Inflammatory macrophage treated with lipopolysaccharide for 4 hours (primary cell): ENCODE measurements at places on chromosomes 11 and 22.

DNA sequence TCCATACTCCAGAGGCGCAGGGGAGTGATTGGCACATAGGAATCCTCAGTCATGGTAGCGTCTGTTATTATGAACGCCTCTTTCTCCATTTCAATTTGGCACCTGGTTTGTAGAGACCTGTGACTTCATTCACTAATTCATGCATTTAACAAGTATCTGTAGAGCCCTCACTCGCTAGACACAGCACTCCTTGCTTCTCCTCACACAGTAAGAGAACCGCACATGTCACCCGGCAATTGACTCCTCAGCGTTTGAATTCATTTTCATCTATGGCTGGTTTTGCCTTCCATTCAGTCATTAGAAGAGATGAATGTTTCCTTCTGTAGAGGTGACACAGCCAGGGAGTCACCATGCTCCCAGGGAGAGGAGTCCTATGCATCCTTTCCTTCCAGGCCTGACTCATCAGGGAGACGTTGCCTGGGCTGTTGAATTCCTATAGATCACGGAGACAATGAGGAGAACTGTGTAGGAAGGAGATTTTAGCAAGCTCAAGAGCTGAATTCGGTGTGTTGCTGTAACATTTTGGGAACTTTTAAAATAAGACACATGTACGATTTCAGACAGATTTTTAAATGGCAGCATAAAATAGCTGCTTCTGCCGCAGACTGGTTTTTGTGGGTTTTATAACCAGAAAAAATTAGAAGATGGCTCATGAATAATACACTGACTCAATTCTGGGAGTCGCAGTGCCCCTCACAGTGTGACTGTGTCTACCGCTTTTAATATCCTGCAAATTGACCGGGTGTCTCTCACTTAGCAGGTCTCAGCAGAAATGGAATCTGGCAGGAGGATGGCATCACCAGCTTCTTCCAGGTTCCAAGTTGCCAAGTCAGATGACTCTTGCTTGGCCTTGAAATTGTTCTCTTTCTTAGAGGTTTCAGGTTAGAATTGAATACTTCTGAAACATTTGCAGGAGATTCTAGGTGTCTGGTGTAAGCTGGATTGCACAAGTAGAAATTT lies 44.4 kb upstream of the CLMP start:
- DNase-seq = no peak

DNA sequence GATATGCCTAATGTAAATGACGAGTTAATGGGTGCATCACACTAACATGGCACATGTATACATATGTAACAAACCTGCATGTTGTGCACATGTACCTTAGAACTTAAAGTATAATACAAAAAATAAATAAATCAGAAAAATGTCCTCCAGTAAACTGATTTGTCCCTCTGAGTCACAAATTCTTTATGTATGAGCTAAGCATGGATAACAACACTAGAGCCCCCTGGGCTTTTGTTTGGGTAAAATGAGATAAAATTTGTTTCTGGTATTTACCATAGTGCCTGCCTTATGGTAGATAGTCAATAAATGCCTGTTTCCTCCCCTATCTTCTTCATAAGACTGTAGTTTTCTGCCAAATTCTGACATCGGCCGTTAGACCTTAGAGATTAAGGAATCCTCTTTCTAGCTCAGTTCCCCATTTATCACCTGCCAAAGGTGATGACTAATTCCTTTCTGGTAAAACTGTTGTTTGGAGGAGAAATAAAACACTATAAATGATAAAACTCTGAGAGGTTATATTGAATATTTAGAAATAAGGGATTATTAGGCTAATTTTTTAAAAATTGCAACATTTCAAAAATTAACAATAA lies 43.6 kb upstream of the LUZP2 start:
- no peak for DNase-seq

DNA sequence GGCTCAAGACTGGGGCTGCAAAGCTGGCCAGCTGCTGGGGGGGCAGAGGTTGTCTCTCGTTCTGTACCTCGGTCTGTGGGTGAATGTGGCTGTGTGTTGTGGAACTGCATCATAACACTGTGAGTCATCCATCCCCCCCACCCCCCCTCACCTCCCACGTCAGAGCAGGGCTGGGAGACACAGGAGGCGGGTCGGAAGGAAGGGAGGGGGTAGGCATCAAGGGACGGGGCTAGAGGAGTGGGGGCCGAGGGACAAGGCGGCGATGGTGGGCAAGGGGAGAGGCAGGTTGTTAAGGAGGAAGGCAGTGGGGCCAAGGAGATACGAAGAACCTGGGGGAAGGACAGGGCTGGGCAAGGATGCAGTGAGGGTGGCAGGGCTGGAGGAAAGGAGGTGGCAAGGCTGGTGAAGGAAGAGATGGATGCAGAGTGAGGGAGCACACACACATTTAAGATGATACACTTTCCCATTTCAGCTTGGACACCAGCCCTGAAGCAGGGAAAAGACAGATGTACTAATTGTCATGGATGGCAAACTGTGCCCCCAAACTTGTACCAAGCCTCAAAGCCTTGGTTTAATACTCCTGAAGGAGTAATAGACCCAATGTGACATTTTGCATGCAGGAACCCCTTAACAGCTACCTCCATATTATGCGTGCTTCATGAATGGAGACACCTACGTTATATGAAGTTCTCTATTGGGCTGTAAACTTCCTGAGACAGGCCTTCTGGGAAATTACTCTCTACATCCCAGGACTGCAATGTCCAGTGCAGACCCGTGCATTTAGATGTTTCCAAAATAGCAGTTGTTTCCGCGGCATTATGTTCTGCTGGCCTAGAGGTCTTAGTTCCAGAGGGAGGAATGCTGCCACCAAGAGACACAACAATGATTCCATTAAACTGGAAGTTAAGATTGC lies at the start of gene YPEL4:
Gene YPEL4, minus strand, starts transcription at position 87 of the 913 bp plus-strand sequence. CDS start 2,805 bp downstream, outside the sequence.
- DNase-seq = peak; percentile 63

- peak; percentile 26 for DNase-seq
Observed at GRCh38 chr11:130448416-130449309, at the start of gene ADAMTS15. TSS of gene ADAMTS15 (plus strand) at chr11:130448645. CDS start at chr11:130448974, 329 bp downstream.

GRCh38 chr11:43842021-43842420 lies 38.6 kb upstream of the ALKBH3 start:
- no peak for DNase-seq

DNA sequence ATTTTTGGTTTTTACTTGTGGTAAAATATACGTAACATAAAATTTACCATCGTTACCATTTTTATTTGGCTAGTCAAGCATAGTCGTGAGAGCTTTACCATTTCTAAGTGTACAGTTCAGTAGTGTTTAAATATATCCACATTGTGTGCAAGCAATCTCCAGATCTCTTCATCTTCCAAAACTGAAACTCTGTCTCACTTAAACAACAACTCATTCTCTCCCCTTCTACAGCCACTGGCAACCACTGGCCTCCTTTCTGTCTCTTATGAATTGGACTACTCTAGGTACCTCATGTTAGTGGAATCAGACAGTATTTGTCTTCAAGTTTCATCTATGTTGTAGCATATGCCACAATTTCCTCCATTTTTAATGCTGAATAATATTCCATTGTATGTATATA lies 37.4 kb downstream of the SMC1B start:
- DNase-seq = no peak

GRCh38 chr11:119788096-119788883 lies 59.3 kb upstream of the NECTIN1 start:
- no peak for DNase-seq

GRCh38 chr11:91998481-91998880 lies 226.1 kb upstream of the FAT3 start:
- no peak for DNase-seq
